Neural progenitor cell (in vitro differentiated cells): ENCODE measurements at places on chromosomes 3 and 15.

DNA sequence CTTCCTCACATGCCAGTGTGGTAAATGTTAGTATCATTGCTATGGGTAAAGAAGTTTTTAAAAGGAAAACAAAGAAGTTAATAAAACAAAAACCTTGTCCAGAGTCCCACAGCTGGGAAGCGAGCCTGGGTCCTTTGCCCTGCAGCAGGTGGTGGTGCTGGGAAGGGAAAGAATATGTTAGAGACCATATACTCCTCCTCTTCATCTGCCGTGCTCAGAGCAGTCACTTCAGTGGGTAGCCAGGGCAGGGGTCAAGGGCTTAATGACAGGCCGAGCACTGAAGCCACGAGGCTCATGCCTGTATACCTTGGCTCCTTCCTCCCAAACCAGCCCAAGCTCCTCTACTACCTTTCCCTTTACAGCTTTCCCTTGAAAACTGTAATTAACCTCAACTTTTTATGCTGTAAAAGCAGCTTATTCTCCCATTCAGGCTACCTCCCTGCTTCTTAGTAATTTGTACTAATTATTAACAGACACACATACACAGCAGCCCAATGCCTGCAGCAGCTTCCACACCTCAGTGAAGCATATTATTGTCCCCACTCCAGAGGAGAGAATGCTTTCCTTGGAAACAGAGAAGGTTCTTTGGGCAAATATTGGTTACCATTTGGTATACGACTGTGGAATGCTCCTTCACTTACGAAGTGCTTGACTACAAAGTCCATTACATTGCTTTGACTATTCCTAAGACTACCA lies 362.1 kb downstream of the EPHB1 start:
- no peak for DNase-seq

DNA sequence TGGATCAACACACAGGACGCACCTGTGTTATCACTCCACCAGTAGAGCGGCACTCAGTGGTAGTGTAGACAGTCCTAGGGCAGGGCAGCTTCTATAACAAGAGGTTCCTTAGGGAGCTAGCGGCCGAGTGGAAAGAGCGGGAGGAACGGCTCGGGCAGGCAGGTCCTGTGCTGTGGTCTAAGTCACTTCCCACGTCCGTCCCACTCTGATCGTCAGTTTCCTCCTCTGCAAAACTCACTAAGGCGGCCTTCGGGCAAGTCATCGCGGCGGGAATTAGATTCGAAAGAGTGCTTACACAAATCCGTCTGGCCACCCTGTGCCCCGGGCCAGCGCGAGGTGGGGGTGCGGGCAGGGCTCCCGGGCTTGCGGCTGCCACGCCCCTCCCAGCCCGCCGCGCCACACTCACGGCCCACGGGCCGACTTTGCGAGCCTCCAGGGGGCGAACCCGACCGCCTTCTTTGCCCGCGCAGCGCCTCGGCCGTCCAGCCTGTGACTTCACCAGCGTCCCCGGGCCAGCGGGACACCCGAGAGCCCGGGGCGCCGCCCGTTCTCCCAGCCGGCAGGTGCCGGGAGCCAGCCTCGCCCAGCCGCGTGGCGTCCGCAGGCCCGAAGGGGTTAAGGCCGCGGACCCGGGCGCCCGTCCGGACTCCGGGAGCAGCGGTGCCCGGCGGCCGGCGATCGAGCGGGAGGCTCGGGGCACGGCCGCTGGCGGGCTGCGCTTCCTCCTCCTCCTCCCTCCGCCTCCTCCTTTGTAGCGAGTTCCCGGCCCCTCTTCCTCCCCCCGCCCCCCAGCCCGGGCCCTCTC lies 416 bp upstream of the CORO2B start:
- DNase-seq, result peak; percentile 79

- DNase-seq, result no peak
These were observed 6.7 kb upstream of the TMPRSS7 start for GRCh38 chr3:112027826-112028225.

DNA sequence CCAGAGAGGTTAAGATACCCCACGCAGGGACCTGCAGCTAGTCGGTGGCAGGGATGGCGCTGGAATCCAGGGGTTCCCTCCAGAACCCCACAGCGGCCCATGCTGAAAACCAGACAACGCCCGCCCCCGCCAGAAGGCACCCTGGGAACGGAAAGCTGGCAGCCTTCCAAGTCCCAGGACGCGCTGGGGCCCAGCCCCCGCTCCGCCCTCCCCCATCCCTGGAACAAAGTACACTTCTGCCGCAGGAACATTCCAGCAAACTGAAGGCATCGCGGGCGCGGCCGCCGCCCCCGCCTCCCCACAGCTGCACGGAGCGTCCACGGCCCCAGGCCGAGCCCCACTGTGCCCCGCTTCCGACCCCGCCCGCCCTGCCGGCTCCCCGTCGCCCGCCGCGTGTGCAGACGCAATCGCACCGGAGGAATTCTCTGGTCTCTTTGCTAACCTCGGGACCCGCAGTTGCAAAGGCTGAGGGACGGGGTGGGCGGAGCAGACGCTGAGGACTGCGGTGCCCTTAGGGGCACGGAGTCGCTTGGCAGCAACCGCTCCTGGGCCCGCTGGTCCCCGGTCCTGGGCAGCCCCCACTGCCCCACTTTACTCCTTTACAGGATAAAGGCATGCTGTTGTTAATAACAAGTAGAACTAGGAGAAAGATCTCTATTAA lies 44.8 kb upstream of the RNU6-1 start:
- DNase-seq, result peak; percentile 90

DNA sequence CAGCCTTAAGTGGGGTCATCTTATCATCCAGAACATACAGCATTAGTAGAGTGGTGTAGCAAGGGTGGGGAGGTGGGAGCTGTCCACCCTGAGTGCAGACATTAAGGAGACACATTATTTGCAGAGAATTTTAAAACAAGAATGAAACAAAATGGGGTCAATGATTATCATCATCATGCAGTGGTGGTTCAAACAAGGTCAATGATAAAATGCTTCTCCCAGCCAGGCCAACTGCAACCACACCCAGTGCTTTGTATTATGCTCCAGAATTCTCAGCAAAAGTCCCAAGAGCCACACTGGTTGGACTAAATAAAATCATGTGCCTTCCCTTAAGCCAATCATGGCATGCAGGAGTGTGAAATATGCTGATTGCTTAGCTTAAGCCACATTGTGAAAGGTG lies 96.7 kb upstream of the FHIT start:
- no peak for DNase-seq

- DNase-seq, result no peak
These were observed 53.7 kb downstream of the SCN11A start for GRCh38 chr3:38998086-38998485.

DNA sequence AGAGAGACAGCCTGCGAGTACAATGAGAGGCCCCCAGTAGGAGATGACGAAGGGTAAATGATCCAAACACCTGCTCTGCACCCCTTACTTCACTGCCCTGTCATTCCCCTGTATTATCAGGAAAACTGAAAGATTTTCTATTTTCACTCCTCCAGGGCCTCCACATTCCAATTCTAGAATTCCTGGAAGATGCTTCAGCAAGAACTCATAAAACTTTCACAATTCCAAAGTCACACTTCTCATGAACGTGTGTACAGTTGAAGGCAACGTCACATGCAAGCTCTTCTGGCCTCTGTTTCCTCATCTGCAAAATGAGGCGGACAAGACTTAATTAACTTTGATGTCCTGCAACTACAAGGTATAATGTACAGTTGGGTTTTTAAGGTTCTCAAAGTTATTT lies 62.8 kb upstream of the SPATA12 start:
- DNase-seq, result no peak

DNA sequence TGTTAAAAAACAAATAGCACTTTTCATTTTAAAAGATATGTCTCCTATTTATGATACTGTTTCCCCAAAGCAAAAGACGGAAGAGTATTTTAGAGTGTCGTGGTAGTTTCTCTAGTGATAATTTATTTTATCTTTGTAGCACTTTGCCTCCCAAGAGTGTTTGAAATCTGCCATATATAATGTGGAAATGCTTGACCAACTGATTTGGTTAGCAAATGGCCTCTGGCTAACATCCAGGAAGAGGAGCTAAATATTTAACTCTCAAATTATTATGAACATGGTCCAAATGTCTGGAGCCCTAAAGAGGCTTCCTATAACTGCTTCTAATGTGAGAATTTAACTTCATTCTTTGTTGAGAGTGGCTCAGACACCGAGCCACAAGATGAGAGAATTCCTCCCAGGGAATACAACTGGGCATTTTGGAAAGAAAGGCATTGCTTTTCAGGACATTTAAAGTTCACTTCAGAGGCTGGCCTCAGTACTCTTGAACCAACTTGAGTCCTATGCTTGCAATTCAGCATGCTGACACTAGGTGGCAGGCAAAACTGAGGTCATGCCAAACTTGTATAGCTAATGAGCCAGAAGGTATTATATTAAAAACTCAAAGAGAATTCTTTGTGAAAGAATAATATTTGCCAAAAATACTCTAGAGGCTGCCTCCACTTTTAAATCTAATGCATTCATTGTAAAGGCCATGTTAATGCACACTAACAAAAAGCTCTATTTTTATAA lies 104.5 kb downstream of the RARB start:
- no peak for DNase-seq

GRCh38 chr3:111747490-111747889 lies 111.6 kb upstream of the PHLDB2 start:
- DNase-seq, result no peak

GRCh38 chr15:38828031-38828532 lies 263.5 kb upstream of the RASGRP1 start:
- DNase-seq, result no peak

GRCh38 chr3:78860567-78860966 lies 907.2 kb downstream of the ROBO1 start:
- no peak for DNase-seq

DNA sequence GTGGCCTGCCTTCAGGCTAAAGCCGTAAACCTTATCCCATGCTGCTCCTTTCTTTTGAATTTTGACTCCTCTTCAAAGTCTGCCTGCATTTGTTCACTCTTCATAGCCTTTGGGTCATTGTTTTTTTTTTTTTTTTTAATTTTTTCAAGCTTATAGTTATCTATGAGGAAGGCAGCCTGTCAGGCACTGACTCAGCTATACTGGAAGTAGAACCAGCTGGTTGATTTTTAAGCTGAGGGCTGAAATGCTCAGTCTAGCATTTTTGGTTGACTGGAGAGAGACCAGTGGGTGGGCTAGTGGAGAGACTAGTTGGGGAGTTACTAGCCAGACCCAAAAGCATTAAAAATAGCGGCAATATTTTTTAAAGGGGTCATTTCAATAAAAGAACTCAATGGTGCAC lies 44.1 kb downstream of the C3orf20 start:
- DNase-seq, result no peak

DNA sequence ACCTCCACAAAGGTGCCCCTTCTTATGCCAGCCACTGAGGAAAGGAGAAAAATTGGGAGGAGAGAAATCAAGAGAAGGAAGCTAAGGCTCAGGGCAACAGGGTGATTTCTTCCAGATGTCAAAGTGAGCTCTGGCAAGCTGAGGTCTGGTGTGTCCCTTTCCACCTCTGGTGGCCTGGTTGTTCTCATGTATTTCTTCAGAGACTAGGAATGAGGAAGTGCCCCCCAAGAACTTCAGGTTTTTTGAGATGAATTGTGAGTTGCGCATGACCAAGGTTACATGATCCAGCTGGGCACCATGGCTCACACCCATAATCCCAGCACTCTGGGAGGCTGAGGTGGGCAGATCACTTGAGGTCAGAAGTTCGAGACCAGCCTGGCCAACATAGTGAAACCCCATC lies 5.6 kb downstream of the RAB6B start:
- DNase-seq, result no peak

DNA sequence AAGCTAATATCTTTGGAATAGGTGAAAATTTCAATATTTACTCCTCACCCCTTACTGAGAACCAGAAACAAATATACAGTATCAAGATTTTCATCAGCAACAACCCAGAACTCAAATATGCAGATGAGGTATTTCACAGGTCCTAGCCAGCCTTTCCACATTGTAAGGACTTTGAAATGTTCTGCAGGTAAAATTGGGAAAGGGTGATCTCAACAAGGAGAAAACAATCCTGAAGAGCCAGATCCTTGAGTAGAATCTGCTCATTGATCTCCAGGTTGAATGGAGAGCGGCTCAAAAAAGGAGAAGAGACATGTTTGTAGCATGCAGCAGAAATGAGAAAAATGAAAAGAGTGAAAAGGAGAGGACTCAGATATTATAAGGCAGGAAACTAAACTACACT lies 493.3 kb upstream of the NAALADL2 start:
- no peak for DNase-seq

GRCh38 chr3:66860771-66861170 lies 137.3 kb upstream of the KBTBD8 start:
- DNase-seq, result no peak

DNA sequence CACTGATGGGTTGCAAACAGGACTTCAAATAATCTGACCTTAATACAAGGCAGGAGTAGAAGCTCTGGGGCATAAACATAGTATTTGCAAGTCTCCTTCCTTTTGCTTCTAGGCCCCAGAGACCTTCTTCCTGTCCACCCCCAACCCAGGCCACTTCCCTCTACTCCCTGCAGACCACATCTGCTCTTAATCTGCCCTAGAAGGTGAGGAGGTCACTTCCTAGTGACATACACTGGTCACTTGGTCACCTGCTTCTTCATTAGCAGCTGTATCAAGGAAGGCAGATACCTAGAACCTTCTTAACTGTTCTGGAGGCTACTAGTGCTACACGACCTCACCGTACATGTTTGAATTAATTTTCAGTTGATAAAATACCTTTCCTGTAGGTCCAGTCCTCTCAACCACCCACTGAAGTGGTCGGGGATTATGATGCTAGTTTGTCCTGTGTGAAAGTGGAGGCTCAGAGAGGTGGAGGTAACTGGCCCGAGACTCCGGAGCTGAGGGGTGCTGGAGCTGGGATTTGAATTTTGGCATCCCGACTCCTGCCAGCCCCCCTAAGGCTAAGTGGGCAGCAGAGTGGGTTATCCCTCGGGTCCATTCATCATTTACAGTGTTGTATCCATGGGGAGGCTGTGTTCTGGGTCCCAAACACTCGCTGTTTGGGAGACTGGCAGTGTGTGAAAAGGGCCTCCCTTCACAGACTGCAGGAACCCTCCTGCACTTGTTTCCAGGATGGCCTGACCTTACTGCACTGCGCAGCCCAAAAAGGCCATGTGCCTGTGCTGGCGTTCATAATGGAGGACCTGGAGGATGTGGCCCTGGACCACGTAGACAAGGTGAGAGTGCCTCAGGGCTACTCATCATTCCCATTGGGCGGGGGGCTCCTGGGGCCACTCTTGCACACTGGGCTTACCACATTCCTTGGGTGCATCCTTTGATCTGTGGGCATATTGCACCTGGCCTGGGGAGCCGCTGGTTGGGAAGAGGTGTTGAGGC lies 13.9 kb downstream of the ANKDD1A start:
- no peak for DNase-seq

- DNase-seq, result no peak
These were observed 548.2 kb downstream of the FOXP1 start for GRCh38 chr3:71035314-71035713.
